ENCODE measurements at places on chromosomes 4 and X. TPM values are rescaled to one million over a fixed set of nuclear protein-coding genes. Genes with fewer than 3 reads are reported as not detected.

- DNase-seq = no peak
These were observed 1.6 kb downstream of the PI4K2B start for GRCh38 chr4:25235401-25235800.

DNA sequence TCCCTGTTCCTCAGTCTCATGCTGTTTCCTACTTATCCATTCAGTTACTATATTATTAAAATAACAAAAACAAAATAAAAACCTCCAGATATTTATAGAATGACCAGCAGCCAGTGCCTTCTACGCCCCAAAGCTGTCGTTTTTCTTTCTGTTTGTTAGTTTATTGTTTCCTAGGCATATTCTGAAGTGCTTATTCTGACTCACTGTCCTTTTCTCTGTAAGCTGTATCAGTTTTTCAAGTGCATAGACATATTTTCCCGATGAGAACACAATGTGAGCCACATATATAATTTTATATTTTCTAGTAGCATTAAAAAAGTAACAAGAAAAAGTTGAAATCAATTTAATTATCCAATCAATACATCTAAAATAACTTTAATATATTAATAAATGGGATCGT, 2158.6 kb upstream of the TENM3 start:
- DNase-seq = no peak

DNA sequence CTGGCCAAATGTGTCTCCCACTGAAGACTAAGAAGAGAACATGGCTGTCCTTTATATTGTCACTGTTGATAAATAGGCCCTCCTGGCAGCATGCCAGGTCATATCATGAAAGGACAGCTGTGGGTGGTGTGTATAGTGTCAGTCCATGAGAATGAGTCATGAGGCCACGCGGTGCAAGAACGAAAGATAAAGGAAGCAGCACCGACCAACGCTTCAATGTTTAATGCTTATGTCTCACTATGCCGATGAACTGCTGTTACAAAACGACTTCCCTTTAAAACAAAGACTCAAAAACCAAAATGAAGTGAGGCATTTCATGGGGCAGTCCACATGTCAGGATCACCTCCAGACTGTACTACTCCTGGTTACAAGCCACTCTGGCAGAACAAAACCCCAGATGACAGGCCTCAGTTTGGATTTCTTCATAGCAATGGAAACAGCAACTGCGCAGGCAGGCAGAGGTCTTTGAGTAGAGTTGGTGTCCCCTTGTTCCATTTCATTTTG, 5.2 kb upstream of the TCEANC start:
- DNase-seq = no peak

DNA sequence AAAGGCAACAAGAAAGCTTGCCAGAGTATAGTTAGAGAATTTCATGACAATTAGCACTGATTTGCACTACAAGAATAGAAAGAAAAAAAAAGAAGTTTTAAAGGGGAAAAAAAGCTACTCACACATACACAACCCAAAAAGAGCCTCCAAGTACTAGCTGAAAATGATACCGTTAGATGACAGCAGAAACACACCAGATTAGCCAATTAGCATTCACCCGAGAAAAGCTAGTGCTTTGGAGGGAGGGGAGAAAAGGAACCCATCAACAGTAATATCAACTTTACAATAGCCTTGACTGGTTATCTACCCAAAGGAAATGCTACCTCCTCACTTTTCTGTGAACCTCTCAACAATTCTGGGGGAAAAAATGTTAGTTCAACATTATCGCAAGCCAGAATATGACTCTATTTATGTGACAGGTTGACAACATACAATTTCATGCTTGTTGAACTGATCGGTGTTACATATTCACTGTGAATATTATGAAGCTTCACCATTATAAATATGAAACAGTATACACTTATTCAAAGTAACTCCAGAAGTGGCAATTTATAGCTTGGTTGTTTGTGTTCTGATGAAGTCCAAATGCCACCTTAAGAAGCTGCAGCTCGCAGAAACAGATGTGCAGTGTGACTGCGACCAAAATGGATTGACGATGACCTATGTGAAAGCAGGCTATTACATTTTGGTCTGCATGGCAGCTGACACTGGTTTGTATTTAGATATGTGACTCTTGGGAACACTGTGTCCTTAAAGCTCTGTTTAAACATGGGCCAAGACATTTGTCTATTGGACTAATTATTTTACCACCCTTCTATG, 15.9 kb downstream of the PPARGC1A start:
- DNase-seq = no peak

The SMIM43 gene
- polyA plus RNA-seq = 0.58 TPM

Measured in left renal cortex interstitium (tissue), 4 donors.